ENCODE measurements at places on chromosomes 13 and 19.

DNA sequence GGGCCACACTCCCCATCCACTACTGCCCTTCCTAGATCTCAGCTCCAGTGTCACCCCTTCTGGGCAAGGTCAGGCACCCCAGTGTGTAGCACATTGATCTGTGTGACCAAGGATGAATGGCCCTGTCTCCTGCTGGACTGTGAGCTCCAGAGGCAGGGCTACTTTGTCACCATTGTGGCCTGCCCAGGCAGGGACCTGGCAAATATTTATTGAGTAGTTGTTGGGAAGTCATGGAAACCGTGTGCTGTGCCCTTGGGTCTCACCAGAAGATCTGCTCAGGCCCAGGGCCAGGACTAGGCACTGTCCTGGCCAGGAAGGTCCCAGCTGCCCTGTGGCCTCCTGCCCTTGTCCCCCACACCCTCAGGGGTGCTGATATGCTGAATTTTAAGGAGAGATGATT is 10.5 kb downstream of the NACC1 start:
- DNase-seq: no peak

- peak; percentile 99 for DNase-seq
Observed at GRCh38 chr19:14419106-14419813, at the start of gene DDX39A. DDX39A (minus strand) TSS chr19:14419341; CDS start chr19:14413220, 6,121 bp downstream.

- DNase-seq: no peak
Observed at GRCh38 chr13:20124303-20124702, 36.5 kb downstream of the GJA3 start.

DNA sequence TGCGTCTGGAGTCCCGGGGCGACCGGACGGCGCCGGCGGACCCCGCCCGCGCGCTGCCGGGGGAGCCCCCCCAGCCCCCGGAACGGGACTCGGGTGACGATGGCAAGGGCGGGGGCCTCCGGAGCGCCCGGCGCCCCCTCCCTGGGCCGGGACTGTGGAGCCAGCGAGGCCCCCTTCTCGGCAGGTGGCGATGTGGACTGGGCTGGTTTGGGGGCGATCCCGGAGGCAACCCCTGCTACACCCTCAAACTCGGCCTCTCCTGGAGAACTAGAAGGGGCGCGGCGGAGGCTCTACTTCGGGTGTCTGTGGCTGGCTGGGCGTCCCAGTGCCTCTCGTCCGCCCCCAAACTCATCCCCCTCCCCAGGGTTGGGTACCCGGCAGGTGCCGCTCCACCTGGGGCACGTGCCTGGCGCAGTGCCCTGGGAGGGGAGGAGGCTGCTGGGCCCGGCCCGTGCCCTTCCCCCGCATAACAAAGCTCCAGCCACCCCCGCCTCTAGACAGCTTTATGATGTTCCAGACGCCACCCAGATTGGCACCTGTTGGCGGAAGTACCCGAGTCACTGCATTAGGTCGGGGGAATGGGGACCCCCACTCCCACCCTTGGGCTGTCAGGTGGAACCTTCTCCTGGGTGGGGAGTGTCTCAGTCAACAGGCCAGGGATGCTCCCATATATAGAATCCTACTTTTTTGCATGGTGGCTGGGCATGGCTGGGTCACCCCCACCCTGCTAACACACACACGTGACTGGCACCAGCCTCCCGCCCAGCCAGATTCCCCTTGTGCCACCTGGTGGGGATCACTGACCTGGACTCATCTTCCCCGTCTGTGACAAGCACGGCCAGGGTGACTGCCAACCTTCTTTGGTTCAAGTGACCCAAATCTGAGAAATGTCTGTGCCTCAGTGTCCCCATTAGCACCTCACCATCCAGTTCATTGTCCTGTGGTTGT is 722 bp downstream of the PKN1 start:
- peak; percentile 55 for DNase-seq

DNA sequence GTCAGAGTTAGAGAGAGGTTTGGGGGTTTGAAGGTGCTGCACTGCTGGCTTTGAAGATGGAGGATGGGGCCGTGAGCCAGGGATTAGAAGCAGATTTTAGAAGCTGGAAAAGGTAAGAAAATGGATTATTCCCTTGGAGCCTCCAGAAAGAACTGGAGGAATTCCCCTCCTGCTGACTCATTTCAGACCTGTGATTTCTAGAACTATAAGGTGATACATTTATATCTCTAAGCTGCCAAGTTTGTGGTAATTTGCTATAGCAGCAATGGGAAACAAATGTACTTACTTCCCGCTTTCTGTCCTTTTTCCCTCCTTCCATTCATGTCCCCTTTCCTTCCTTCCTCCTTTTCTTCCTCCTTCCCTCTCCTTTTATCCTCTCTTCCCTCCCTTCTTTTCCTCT is 78.5 kb upstream of the PCDH8 start:
- DNase-seq: no peak

DNA sequence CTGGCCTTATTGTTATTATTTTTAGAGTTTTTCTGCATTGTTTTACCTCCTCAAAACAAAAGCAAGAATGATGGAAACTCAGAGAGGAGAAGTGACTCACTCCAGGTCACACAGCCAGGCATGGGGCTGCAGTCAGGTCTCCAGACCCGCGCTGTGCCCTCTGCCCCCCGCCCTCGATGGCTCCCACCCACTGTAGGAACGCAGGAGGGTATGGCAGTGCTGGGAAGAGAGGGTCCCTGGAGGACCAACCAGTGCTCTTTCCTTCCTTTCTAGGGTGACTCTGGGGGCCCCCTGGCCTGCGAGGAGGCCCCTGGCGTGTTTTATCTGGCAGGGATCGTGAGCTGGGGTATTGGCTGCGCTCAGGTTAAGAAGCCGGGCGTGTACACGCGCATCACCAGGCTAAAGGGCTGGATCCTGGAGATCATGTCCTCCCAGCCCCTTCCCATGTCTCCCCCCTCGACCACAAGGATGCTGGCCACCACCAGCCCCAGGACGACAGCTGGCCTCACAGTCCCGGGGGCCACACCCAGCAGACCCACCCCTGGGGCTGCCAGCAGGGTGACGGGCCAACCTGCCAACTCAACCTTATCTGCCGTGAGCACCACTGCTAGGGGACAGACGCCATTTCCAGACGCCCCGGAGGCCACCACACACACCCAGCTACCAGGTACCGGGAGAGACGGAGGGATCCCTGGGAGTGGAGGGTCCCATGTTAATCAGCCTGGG is 5.6 kb downstream of the TIMM13 start:
- no peak for DNase-seq

GRCh38 chr13:106533943-106534638 is 1.4 kb downstream of the EFNB2 start:
- DNase-seq: peak; percentile 17

DNA sequence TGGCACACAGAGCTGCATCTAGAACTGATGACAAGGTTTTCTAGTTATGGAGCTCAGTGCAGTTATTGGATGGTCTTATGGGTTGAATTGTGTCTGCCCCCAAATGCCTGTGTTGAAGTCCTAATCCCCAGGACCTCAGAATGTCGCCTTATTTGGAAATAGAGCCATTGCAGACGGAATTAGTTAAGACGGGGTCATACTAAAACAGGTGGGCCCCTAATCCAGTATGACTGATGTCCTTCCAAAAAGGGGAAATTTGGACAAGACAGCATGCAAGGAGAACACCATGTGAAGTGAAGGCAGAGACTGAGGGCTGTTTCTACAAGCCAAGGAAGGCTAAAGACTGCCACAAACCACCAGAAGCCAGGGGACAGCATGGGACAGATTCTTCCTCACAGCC is 148.7 kb downstream of the KCTD12 start:
- no peak for DNase-seq
